GM06990 (cell line): ENCODE measurements at places on chromosomes 12 and 14.

DNA sequence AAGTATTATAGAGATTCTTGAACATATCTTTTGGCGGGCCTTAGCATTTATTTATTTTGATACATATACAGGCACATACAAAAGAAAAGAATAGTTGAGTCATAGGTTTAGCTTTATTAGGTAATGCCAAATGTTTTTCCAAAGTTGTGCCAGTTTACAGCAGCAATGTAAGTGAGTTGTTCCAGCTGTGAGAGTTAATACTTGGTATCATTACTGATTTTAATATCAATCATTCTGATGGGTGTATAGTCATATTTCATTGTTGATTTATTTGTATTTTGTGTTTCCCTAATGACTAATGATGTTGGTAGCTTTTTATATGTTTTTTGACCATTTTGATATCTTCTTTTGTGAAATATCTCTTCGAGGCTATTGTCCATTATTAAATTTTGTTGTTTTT lies 122.4 kb downstream of the MIPOL1 start:
- no peak for DNase-seq

- no peak for DNase-seq
Observed at GRCh38 chr14:74414403-74415114, 11.5 kb downstream of the SYNDIG1L start.

DNA sequence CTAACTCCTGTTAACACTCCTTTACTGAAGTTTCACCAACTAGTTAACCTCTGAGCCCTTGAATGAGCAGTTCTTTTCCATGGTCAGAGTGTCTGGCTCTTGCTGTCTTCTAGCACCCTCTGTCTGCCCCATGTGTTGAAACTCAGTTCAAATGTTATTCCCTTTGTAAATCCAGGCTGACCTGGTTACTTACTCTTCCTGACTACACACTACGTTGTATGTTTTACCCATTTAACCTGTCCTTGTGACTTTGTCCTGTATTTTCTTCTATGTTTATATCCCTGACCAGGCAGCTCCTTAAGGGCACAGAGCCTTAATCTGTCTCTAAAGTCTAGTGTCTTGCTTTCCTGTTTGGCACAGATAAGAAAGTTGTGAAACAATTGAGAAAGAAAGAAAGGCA lies 389.0 kb upstream of the RPL10L start:
- DNase-seq = no peak

DNA sequence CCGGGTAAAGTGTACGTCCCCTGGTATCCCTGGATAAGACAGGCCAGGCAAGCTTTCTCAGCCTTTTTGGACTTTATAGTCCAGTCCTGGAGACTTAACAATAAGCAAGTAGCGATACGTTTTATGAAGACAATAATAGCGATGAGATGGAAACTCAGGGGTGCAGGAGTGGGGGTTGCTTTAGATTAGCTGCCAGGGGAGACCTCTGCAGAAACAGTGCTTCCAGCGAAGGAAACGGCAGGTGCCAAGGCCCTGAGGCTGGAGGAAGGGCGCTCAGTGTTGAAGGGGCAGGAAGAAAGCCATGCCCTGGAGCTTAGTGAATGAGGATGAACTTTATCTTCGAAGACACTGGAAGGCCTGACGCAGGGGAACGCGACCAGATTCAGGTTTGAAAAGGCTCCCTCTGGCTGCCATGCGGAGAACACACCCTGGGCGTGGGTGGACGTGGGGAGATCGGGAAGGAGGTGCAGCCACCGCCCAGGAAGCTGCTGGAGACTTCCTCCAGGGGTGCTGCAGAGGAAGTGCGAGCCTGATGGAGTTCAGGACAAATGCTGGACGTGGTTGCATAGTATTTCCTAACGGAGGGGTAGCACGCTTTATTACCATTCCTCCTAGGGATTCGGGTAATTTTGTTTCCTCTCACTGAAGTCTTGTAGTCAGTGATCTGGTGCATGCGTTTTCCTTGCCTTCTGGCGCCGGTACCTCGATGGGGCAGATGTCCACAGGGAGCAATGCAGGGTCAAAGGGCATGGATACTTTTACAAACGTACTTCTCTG lies 26.1 kb upstream of the UBC start:
- DNase-seq = peak; percentile 83

GRCh38 chr12:6049587-6049986 lies 74.9 kb downstream of the VWF start:
- no peak for DNase-seq

DNA sequence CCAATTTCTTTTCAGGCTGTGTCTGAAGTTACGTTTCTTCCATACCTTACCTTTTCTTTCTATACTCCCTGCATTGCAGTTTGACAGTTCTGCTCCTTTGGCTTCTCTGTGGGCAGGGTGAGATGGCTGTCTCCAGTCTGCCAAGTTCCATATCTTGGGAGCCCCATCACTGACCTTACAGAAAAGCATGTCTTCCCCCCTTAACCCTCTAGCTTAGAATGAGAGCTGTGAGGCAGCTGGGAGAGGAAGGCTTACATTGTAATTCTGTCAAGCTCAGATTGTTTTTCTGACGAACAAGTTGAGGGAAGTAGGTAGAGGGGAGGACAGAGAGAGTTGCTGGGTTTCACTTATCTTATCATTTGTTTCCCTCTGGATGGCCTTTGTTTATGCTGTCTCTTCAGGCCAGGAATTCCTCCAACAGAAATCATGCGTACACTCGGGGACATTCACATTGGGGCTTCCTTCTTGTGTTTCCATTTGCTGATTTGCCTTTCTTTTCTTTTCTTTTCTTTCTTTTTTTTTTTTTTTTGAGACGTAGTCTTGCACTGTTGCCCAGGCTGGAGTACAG lies 9.3 kb downstream of the DAAM1 start:
- no peak for DNase-seq

GRCh38 chr12:22287101-22287500 lies 47.4 kb downstream of the ST8SIA1 start:
- no peak for DNase-seq

GRCh38 chr12:109331301-109331952 lies 16.3 kb upstream of the MYO1H start:
- no peak for DNase-seq
